ENCODE measurements at places on chromosomes 16 and 17.

DNA sequence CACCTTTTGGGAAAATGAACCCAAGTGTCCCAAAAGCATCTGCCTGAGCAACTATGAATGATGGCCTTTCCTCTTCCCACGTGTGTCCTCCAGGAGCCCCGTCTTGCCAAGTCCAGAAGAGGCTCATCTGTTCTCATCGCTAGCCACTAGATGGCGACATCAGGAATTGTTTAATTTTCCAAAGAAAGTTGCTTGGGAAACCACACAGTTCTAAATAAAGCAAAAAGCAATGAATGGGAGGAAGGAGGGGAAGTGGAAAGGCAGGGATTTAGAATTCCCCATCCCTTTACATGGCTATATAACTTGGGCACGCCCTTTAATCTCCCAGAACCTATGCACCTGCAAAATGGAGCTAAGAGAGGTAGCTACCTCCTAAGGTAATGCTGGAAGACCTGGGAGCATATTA is 9.0 kb upstream of the CDH5 start:
- peak; percentile 11 for DNase-seq

DNA sequence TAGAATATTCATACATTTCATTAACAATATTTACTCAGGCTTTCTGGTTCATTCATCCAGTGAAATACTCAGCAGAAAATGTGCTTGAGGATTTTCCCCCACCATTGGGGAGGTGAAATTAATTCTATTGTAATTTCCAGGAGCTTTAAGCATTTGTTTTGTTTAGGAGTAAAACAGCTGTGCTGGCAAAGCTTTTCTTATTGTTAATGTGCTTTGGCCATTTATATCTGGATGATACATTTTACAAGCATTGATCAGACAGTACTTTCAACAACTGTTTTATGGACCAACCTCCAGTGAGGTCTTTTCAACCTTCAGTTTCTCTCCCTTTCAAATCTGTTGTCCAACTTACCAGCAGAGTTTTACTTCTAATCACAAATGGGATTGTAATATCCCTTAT is 672.4 kb downstream of the CDH11 start:
- no peak for DNase-seq

DNA sequence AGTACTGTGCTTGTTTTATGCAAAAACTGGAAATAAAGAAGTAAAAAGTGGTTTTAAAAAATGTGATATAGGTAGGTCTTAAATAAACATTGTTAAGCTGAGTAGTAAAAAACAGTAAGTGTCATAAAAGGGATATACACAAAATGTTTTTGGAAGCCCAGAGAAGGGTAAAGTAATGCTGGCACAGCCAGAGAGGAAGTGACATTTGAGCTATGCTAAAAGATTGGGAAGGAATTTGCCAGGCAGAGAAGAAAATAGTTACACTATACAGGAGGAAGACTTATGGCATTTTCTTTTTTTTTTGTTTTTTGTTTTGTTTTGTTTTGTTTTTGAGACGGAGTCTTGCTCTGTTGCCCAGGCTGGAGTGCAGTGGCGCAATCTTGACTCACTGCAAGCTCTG is 40.8 kb upstream of the TAOK1 start:
- DNase-seq, result no peak

DNA sequence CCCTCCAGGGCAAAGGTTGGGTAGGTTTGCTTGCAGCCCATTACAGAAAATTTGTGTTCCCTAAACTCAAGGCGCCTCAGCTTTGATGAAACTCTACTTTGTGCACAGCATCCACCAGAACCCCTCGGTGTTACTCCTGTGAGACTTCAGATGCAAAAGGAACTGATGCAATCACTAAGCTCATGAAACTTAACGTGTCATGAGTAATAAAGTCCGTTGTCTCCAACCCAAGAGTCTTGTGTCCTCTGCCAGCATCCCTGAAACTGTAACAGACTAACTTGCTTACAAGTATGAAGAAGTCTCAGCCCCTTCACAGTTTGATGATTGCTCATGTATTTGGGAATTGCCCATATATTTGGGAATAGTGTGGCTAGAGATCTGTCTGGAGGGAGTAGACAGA is 74.8 kb upstream of the MARCHF10 start:
- no peak for DNase-seq

DNA sequence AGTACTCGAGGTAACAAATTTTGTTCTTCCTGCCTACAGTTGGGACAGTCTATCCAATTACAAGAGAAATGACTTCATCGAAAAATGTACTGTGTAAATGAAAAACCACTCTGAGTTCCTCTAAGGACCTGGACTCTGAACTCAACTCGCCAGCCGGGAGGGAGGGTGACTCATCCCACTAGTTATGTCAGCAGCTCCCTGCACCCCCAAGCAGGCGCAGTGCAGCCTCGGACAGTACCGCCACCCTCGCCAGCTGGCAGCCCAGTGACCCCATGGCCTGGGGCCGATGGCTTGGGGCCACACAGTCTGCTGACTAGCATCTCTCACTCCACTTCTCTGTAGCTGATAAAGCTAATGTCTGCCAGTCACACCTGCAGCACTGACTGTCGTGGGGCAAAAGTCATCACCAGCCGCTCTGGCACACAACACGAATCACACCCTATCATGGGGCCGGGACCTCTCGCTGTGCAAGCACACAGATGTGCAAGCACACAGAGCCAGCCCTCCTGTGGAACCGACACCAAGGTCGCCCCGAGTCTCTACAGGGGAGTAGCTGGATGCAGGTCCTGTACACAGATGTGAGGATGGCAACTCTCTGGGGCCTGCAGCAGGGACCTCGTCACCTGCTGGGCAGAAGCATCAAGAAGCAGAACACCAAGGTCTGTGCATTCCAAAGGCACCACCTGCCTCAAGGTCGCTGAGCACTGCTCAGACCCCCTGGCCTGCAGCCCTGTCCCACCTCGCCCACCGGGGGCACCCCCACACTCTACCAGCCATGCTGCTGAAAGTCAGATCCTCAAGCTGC is 5.7 kb downstream of the CSNK1D start:
- no peak for DNase-seq

GRCh38 chr17:28907709-28908475 is 5.0 kb upstream of the DHRS13 start:
- DNase-seq, result no peak

- DNase-seq, result no peak
Observed at GRCh38 chr16:4233431-4233830, 8.4 kb downstream of the SRL start.

GRCh38 chr17:48593840-48594537 is 410 bp upstream of the HOXB5 start:
- DNase-seq, result peak; percentile 70

DNA sequence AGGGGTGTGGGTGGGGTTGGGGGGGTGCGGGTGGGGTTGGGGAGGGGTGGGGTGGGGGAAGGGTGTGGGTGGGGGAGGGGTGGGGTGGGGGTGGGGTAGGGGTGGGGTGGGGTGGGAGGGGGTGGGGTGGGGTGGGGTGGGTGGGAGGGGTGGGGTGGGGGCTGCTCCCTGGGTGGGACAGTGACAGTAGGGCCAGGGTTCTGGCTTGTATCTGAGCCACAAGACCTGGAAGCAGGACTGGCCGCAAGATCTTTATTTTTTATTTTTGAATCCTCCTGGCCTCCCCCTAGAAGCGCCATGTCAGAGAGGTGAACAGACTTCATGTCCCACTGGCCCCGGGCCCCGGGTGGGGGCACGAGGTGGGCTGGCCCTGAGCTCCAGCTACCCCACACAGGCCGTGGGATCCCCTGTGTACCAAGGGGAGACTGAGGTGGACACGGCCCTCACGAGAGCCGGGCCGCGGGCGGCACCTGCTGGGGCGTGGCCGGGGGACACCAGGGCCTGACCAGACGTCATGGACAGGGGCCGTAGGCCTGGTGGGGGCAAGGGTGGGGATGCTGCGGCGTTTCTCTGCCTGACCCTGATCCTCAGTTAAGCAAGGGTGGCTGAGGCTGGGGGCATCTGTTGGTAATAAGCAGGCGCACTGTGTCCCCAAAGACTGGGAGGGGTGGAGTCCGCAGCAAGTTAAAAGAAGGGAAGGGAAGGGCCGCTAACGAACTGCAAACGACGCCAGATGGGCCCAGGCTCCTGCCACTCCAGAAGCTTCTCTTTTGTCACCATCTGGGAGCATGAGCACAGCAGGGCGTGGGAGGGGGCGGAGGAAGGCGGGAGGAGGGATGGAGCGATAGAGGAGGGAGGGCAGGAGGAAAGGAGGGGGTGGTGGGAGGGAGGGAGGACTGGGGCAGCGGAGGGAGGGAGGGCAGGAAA is 22.3 kb upstream of the PABPN1L start:
- no peak for DNase-seq

GRCh38 chr16:85078226-85078625 is 34.0 kb downstream of the CIBAR2 start:
- no peak for DNase-seq

DNA sequence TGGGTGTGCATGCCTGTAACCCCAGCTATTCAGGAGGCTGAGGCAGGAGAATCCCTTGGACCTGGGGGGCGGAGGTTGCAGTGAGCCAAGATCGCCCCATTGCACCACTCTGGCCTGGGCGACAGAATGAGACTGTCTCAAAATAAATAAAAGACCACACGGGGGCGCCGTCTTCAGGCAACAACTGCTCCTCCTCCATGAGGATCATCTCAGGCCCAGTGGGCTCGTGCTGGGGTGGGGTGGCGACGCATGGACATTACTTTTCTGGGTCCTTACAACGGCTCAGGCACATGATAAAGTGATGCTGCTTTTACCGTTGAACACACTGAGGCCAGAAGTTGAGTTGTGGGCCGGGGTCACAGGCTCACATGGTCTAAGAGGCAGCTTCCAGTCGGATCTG is 56.2 kb downstream of the PRMT7 start:
- DNase-seq, result peak; percentile 21

GRCh38 chr17:13462146-13462545 is 139.6 kb downstream of the HS3ST3A1 start:
- no peak for DNase-seq

DNA sequence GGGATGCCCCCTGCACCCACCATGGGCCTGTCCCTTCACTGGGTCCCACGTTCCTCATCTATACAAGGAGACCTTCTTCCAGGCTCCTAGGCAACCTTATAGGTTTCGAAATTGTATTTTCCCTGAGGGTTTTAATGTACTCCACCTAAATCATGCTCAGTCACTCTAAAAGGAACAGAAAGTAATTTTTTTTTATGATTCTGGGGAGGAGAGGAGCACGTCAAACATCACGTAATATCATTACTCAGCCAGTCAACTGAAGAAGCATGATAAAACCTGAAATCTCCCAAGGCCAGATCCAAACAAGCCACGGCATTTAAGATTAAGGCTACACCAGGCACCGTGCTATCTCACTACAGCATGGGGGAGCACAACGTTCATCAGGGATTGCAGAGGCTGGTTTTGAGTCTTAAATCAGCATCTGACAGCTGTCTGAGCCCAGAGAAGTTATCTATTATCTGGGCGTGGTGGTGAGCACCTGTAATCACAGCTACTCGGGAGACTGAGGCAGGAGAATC is 3.9 kb upstream of the TMEM114 start:
- DNase-seq, result no peak

DNA sequence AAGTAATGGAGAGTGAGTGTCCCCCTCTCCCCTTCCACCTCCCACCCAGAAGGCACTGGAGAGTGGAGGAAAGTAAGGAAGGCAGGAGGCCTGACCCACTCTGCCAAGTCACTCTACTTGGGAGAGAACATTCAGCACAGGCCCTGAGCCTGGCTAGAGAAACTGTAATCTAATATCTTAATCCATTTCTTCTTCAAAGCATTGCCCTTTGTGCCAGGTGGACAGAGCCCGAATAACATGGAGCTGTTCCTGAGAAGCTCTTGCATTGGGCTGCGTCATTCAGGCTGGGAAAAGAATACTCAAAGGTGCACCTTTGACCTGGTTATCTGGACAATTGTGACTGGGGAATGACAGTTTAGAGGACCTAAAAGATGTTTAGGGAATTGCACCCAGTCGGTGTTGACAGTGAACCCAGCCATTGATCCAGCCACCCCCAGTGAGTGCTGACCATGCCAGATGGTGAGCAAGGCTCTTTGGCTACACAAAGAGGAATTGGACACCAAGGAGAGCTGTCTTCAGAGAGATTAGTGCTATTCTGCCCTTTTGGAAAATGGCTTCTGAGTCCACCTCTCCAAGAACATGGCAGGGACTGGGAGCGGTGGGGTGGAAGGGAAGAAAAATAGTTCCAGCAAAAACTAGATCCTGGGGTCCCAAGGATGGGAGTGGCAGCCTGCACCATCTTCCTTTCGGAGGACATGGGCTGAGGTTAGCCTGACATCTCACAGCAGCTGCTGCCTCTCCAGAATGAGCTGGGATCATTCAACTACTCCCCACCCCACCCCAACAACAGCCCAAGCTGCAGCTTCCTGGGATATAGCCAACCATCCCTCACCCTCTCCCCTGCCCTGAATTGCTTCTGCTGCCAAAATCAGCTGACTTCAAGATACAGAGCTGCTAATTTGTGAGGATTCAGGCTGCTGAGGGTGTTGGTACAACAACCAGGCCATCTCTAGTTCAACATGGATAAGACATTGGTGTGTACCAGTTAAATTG is 11.6 kb upstream of the NOG start:
- DNase-seq, result no peak

GRCh38 chr17:31564883-31565301 is 173.4 kb downstream of the RAB11FIP4 start:
- no peak for DNase-seq

DNA sequence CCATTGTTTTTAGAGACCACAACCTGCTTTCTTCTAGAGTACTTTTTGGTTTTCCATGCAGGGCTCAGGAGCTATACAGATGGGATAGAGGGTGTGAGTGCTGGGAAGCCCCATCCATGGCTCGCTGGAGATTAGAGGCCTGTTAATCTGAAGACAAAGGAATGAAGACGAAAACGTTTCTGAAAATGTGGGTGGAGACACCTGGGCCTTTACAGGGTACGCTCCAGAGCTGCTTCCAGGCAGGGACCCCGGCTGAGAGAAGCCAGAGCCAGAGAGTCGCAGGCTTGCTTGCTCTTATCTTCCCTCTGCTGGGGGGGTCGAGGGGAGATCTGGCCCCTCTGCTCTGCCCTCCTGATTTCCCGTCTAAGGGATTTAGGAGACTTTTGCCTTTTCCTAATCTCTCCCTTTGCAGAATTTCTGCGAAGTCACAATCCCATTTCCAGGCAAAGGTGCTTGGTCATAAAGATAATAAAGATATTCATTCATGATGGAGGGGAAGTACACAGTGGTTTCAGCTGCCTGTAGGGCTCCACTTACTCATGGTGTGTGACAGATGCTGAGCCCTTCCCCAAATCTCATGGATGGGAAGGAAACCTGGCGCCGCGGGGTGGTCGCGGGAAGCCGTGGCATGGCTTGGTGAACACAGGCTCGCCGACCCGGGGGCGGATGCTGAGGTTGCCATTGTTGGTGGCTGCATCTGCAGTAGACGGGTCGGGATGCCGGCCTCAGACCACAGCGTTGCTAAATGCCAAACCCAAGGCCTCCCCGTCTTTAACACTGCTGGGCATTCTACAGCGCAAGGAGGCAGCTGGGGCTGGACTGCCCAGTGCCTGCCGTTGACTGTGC is 4.8 kb upstream of the SOCS3 start:
- no peak for DNase-seq

DNA sequence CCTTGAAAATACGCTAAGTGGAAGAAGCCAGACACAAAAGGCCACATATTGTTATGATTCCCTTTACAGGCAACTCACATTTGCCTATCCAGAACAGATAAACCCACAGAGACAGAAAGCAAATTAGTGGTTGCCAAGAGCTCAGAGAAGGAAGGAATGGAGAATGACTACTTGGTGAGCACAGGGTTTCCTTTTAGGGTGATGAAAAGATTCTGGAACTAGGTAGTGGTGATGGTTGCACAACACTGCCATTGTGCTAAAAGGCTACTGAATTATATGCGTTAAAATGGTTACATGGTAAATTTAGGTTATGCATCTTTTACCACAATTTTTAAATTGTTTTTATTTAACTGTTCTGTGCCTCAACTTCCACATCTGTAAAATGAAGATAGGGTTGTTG is 4.4 kb downstream of the COPRS start:
- DNase-seq, result no peak

- DNase-seq, result no peak
Observed at GRCh38 chr16:10013364-10013763, 168.9 kb downstream of the GRIN2A start.

Measured in activated CD4-positive, alpha-beta T cell treated with anti-CD3 and anti-CD28 coated beads, Interleukin-2, amount 50 U/mL, for 24 hours (primary cell).